ENCODE measurements at places on chromosomes 6 and 20.

DNA sequence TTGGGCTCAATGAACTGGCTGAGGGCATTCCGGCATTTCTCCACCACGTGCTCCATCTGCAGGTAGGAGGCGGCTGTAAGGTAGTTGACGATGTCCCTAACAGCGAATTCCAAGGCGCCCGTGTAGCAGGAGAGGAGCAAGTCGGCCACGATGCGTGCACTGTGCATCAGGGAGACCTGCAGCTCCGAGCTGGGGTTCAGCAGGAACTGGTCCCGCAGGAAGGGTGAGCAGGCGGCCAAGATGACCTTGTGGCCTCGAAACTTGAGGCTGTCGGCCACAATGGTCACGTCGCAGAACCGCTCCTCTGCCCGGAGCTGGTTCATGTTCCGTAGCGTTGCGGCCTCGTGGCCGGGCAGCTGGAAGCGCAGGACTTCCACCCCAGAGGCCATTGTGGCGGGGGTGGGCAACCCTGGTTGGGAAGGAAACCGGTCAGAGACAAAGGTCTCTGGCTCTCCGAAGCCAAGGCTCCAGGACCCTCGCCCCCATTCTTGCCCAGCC, 920 bp downstream of the ZBTB12 start:
- no peak for DNase-seq

GRCh38 chr6:116672306-116672705, 3.7 kb upstream of the ZUP1 start:
- DNase-seq = no peak

DNA sequence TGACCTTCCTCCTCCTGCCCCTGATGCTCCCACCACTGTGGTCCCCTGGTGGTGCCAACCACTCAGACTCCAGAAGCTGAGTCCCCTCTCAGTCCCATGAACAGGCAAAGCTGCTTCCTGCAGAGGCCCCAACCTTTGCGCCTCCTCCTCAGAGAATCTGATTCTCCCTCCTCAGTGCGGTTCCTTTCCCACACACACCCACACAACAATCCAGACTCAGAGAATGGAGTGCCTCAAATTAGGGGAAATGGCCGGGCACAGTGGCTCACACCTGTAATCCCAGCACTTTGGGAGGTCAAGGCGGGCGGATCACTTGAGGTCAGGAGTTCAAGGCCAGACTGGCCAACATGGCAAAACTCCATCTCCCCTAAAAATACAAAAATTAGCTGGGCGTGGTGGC, 23.0 kb downstream of the RIPOR3 start:
- no peak for DNase-seq

- no peak for DNase-seq
Observed at GRCh38 chr6:80442366-80442765, 335.9 kb downstream of the BCKDHB start.

DNA sequence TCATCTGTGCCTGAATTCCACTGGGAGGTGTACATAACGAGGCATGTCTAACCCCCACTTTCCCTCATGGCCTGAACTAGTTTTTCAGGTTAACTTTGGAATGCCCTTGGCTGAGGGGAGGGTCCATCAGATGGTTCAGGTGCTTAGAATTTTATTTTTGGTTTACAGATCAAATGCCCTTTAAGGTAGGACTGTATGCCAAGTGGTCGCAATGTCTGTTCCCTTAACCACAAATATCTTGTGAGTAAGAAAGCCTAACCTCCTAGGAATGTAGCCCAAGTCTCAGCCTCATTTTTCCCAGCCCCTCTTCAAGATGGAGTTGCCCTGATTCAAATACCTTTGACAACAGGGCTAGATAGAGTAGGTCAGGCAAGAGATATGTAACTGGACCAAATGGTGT, 78.4 kb downstream of the RNASET2 start:
- no peak for DNase-seq

DNA sequence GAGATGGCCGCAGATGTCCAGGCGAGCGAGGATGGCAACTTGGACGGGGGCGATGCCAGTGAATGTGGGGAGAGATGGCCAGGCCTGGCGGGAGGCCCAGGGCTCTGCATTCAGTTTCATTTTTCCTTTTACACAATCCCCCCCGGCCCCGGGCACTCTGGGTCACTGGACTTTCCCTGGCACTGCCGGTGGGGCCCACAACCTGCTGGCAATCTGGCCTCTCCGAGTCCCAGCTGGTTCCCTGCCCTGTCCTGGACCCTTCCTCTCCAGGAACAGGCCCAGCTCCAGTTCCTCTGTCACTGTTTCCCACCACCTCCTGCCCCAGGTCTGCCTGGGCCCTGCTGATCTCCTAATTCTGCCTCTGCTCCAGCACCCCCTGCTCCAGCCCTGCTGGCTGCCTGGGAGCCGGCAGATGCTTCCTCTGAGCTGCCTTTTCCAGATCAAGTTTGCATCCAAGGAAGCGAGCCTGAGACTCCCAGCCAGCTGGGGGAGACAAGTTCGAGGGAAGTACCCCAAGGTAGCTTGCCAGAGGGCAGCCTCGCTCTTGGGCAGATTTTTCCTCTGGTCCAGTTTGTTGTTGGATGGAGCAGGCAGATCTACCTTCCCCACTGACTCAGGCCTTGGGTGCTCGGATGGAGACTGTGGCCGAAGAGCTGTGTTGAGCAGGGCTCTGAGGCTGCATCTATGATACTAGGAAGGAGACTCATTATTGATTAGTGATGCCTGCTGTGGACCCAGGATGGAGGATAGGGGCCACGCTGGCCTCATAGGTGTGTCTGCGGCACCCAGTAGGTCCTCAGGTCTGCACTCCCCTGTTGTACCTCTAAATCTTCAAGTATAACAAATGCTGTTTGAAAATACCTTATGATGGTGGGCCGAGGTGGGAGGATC, 83.2 kb downstream of the CEBPB start:
- no peak for DNase-seq

DNA sequence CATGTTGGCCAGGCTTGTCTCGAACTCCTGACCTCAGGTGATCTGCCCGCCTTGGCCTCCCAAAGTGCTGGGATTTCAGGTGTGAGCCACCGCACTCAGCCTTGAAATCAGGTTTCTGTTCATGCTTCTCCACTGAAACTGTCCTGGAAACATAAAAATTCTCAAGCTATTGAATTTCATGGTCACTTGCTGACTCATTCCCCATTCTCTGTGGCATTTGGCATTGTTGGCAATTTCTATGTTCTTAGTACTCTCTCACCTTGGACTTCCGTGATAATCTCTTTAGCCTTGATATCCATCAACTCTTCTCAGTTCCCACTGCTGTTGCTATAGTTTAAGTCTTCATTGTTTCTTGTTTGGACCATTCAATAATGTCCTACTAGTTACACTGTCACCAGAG, 6.2 kb downstream of the SEL1L2 start:
- no peak for DNase-seq

- no peak for DNase-seq
Observed at GRCh38 chr20:51596668-51597388, 54.3 kb upstream of the NFATC2 start.

- DNase-seq = no peak
Observed at GRCh38 chr6:54130179-54130578, 18.9 kb downstream of the MLIP start.

DNA sequence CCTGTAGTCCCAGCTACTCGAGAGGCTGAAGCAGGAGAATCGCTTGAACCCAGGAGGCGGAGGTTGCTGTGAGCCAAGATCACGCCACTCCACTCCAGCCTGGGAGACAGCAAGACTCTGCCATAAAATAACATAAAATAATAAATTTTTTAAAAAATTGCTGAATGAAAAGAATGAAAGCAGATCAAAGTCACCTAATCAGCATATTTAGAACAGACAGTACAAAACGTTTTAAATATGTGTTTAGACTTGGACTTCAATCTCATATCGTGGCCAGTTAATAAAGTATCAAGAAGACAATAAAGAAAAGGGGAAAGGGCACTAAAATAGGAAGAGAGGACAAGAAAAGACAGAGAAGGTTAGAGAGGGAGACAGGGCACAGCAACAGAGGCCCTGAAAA, 74.6 kb downstream of the EPM2A start:
- no peak for DNase-seq

DNA sequence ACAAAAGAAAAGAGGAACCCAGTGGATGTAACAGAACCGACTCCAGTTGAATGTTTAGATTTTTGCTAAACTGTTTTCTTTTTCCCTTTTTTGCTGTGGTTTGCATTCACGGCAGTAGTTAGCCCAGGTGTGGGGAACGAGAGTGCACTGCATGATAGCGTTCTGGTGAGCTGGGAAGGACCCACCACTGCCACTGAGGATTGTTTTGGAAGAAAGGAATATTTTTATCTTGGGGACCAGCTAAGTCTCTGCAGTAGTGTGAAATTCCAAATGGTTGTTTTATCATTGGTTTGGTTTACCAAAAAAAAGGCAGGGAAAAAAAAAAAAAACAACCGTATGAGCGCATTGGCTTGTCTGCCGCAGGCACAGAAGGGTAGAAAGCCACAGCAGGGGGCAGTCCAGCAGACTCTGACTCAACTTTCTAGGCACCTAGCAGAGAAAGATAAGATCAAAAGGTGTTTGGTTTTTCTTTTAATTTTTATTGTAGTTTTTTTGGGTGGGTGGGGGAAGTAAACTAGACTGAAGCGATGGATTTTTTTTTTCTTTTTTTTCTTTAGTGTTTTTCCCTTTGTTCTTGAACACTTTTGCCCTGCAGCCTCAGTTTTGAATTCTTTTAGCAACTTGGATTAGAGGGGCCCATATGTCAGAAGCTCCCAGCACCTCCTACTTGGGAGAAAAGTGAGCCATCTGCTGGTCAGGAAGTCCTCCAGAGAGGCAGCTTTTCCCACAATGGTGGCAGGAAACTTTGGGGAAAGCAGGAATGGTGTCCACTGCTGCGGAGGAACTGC, 13.5 kb upstream of the RAB5IF start:
- no peak for DNase-seq

GRCh38 chr20:1426231-1426849, 33.5 kb upstream of the FKBP1A start:
- no peak for DNase-seq

GRCh38 chr20:5416086-5416485, 99.3 kb upstream of the PROKR2 start:
- DNase-seq = no peak
